ENCODE measurements at places on chromosomes 13 and 19.

DNA sequence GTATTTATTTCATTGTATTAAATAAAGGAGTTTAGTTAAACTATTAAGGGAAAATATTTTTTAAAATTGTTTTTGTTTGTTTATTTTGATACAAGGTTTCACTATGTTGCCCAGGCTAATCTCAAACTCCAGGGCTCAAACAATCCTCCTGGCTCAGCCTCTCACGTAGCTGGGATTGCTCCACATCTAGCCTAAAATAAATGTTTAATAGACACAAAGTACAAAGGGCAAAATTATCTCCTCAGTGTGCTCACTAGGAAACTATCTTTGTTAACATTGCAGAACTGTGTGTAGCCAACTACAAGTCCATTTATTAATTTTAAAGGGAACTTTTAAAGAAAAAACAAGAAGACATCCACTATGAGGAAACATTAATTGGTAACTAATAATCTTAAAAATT, 207.2 kb upstream of the PCDH17 start:
- no peaks in the 10 kb centered on the region for H3K36me3 ChIP-seq
- H3K4me3 ChIP-seq: no peak overlapping the region
- no peaks in the 10 kb centered on the region for H3K27me3 ChIP-seq
- no peak for DNase-seq
- no peaks in the 10 kb centered on the region for H3K4me1 ChIP-seq

GRCh38 chr13:35712907-35713761, 236.6 kb upstream of the MAB21L1 start:
- H3K36me3 ChIP-seq: no peaks in the 10 kb centered on the region
- no peaks in the 10 kb centered on the region for H3K27me3 ChIP-seq
- H3K4me1 ChIP-seq: 0 out of 2 replicates have a peak, but pooled peaks cover 4% of the 10 kb centered on the region
- no peak for DNase-seq

DNA sequence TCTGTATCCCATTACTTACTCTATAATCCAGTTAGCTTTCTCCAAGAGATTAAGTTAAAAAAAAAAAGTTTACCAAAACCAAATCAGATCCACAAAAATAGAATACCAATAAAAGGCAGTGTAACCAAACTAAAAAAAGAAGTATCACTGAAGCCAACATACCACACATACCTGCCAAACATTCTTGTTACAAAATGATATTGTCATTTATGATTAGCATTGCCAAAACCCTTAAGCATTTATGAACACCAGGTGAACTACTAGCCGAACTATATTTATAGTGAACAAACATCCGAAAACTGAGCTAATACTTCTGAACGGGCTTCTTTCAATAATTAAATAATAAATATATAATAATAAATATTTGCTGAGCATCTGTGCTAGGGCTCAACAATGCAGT, 59.1 kb upstream of the EEF1AKMT1 start:
- H3K27ac ChIP-seq: no peak overlapping the region
- no peaks in the 10 kb centered on the region for H3K27me3 ChIP-seq
- no peak for DNase-seq
- H3K4me1 ChIP-seq: no peaks in the 10 kb centered on the region

GRCh38 chr13:22883262-22883840, 297.4 kb upstream of the SGCG start:
- no peaks in the 10 kb centered on the region for H3K36me3 ChIP-seq
- no peak for DNase-seq
- no peak overlapping the region for H3K4me3 ChIP-seq

DNA sequence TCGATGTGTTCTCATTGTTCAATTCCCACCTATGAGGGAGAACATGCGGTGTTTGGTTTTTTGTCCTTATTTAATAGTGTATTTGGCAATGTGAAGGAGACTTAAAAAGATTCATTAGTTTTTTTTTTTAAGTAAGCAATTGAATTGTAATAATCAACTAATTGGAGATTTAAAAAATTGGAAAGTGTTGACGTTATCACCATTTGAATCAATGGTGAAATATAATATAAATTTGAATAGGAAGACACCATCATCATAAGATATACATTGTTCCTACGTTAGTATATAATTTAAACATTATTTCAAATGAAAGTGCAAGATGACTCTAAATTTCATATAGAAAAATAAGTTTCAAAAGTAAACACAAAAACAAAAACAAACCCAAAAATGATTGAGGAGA, 2858.1 kb upstream of the PCDH20 start:
- H3K4me3 ChIP-seq: no peak overlapping the region
- DNase-seq: no peak
- no peaks in the 10 kb centered on the region for H3K27me3 ChIP-seq

DNA sequence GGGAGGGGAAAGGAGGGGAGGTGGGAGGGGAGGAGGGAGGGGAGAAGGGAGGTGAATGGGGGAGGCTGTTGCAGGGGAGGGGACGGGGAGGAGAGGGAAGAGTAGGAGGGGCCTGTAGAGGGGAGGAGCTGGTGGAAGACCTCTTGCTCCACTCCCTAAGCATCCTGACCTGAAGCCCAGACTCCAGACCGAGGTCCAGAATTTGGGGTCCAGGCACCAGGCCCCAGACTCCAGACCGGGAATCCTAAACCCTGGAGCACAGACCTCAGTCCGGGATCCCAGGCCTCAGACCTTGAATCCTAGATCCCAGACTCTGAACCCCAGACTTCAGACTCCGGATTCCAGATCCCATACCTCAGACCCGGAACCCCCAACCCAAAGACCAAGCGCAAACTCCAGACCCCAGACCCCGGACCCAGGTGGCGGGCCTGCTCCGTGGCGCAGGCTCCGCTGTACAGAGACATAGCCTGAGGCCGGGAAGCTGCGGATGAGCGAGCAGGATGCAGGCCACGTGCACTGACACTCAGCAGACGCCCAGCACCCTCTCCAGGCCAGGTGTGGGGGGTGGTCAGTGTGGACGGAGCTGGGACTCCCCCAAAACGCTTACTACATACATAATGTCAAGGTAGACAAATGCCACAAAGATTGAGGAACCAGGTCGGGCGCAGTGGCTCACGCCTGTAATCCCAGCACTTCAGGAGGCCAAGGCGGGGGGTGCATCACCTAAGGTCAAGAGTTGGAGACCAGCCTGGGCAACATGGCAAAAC, 710 bp upstream of the BTBD2 start:
- H3K27ac ChIP-seq: peak overlapping the region; percentile 67
- peaks cover 3% of the 10 kb centered on the region for H3K36me3 ChIP-seq
- no peak for DNase-seq
- H3K27me3 ChIP-seq: no peaks in the 10 kb centered on the region
- H3K4me3 ChIP-seq: no peak overlapping the region
- no peaks in the 10 kb centered on the region for H3K4me1 ChIP-seq

- H3K4me1 ChIP-seq: peaks cover 6% of the 10 kb centered on the region
- no peak for DNase-seq
- H3K36me3 ChIP-seq: peaks cover 19% of the 10 kb centered on the region
- no peak overlapping the region for H3K27ac ChIP-seq
- H3K4me3 ChIP-seq: no peak overlapping the region
- H3K27me3 ChIP-seq: no peaks in the 10 kb centered on the region
Measured at GRCh38 chr19:36060430-36060829, 5.7 kb downstream of the WDR62 start.

GRCh38 chr13:97586941-97587340, 153.0 kb downstream of the RAP2A start:
- H3K27me3 ChIP-seq: no peaks in the 10 kb centered on the region
- H3K27ac ChIP-seq: no peak overlapping the region
- H3K36me3 ChIP-seq: no peaks in the 10 kb centered on the region
- DNase-seq: no peak

GRCh38 chr19:3080286-3080685, 13.9 kb upstream of the GNA11 start:
- H3K4me3 ChIP-seq: no peak overlapping the region
- DNase-seq: no peak
- no peak overlapping the region for H3K27ac ChIP-seq
- H3K36me3 ChIP-seq: no peaks in the 10 kb centered on the region

DNA sequence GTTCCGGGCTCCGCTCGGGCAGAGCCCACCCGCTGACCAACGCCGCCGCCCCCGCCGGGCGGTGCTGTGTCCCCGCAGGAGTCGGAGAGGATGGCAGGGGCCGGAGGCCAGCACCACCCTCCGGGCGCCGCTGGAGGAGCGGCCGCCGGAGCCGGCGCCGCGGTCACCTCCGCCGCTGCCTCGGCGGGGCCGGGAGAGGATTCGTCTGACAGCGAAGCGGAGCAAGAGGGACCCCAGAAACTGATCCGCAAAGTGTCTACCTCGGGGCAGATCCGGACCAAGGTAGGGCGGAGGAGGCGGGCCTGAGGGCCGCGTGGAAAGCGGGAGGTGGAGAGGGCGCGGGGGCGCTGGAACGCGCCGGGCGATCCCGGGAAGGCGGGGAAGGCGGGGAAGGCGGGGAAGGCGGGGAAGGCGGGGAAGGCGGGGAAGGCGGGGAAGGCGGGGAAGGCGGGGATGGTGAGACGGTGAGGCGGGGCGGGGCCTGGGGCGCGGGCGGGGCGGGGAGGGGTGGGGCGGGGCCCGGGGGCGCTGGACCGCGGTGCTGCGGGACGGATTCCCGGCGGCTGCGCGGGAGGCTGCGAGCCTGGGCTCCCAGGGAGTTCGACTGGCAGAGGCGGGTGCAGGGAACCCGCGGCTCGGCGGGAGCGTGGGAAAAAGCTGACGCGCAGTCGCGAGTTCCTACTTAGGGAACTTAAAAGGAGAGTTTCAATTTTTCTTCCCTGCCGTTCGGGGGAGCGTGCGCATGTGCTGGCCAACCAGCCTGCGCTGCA, 421 bp downstream of the DGKH start:
- H3K4me3 ChIP-seq: peak overlapping the region; percentile 79
- H3K27me3 ChIP-seq: no peaks in the 10 kb centered on the region
- no peaks in the 10 kb centered on the region for H3K36me3 ChIP-seq
- no peak for DNase-seq

DNA sequence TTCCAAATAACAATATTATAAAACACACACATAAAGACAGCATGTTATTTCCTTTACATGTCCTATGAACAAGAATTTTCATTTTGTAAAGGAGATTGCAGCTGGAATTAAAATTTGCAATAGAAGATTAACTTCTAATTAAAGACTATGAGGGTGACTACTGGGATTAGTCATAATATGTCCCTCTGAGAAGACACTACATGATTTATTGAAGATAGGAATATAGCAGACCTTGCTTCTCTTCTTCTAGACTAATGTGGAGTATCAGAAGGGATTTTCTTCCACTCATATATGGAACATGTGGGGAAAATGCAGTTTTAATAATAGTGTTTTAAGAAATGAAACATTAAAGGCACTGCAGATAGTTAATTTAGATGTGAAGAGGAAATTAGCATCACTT, 177.8 kb downstream of the NALCN start:
- no peaks in the 10 kb centered on the region for H3K27me3 ChIP-seq
- no peak overlapping the region for H3K4me3 ChIP-seq
- DNase-seq: no peak
- H3K36me3 ChIP-seq: no peaks in the 10 kb centered on the region

GRCh38 chr13:111270765-111271698, 49.4 kb upstream of the TEX29 start:
- no peaks in the 10 kb centered on the region for H3K36me3 ChIP-seq
- no peaks in the 10 kb centered on the region for H3K4me1 ChIP-seq
- no peak overlapping the region for H3K27ac ChIP-seq
- no peaks in the 10 kb centered on the region for H3K27me3 ChIP-seq

- no peaks in the 10 kb centered on the region for H3K4me1 ChIP-seq
- H3K27ac ChIP-seq: no peak overlapping the region
- H3K27me3 ChIP-seq: no peaks in the 10 kb centered on the region
- no peak overlapping the region for H3K4me3 ChIP-seq
- no peak for DNase-seq
Measured at GRCh38 chr19:12689581-12690216, 1.9 kb downstream of the GNG14 start.

DNA sequence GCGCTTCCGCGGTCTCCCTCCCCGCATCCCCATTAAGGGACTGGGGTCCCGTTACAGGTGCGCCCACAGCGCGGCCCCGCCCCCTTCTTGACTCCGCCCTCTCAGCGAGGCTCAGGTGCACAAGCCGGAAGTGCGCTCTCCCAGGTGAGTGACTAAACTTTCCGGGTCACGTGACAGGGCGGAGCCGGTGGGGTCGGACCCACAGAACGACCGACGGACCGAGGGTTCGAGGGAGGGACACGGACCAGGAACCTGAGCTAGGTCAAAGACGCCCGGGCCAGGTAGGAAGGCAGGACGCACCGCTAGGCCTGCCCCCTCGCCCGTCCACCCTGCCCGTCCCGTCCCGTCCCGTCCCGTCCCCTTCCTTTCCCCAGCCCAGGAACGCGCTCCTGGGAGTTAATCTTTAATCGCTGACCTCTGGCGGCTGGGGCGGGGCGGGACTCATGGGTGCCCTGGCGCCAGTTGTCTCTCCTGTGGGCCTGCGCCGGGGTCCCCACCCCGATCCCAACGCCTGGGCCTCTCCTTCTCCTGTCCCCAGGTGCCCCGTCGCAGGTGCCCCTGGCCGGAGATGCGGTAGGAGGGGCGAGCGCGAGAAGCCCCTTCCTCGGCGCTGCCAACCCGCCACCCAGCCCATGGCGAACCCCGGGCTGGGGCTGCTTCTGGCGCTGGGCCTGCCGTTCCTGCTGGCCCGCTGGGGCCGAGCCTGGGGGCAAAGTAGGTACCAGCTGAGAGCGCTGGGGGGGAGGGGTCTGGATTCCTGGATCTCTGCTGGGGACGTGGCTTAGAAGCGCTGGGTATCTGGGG, at the start of gene CRB3:
Gene CRB3, plus strand, starts transcription at position 202 of the 804 bp plus-strand sequence. Its CDS starts 431 bp downstream, at position 633.
- H3K4me1 ChIP-seq: peaks cover 3% of the 10 kb centered on the region
- no peak for DNase-seq
- peak within 1 kb of the TSS; percentile 17 for H3K4me3 ChIP-seq
- no peaks in the 10 kb centered on the region for H3K27me3 ChIP-seq
- H3K27ac ChIP-seq: no peak within 1 kb of the TSS

DNA sequence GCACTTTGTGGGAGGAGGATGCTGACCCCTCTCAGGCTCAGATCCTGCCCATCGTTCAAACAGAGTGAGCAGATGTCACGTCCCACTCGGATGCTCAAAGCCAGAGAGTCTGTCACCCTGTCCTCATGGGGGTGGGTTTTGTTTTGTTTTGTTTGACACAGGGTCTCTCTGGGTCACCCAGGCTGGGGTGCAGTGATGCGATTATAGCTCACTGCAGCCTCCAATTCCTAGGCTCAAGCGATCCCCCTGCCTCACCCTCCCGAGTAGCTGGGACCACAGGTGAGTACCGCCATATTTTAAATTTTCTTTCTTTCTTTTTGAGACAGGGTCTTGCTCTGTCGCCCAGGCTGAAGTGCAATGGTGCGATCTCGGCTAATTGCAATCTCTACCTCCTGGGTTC, 4.0 kb downstream of the ADGRE2 start:
- no peak overlapping the region for H3K4me3 ChIP-seq
- DNase-seq: no peak
- no peaks in the 10 kb centered on the region for H3K36me3 ChIP-seq
- no peak overlapping the region for H3K27ac ChIP-seq

GRCh38 chr13:45811891-45812694, 39.5 kb downstream of the SIAH3 start:
- no peak overlapping the region for H3K27ac ChIP-seq
- DNase-seq: no peak
- no peaks in the 10 kb centered on the region for H3K4me1 ChIP-seq
- H3K27me3 ChIP-seq: no peaks in the 10 kb centered on the region

DNA sequence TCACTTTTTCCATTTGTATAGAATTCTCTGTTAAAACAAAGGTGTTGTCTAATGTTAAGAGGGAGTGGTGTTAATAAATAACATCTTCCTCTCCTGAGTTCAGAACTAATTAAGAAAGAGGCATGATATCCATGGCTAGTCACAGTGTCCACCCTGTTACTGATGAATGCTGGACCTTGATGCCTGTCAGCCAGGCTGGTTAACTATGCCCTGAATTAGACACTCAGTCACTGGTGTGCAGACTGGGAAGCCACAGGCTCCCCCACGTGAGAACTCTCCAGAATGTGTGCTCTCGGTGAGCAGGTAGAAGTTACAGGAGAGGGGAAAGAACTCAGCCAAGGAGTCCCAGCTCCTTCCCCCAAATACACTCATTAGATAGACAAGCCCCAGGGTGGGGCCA, 56.1 kb upstream of the RNF113B start:
- H3K27ac ChIP-seq: no peak overlapping the region
- H3K4me3 ChIP-seq: no peak overlapping the region
- no peak for DNase-seq
- H3K36me3 ChIP-seq: no peaks in the 10 kb centered on the region
- H3K27me3 ChIP-seq: no peaks in the 10 kb centered on the region
